CD4-positive, alpha-beta T cell treated with Interleukin-6 at 100 ng/mL for 8 hours (primary cell): ENCODE measurements at places on chromosomes 5 and 9.

DNA sequence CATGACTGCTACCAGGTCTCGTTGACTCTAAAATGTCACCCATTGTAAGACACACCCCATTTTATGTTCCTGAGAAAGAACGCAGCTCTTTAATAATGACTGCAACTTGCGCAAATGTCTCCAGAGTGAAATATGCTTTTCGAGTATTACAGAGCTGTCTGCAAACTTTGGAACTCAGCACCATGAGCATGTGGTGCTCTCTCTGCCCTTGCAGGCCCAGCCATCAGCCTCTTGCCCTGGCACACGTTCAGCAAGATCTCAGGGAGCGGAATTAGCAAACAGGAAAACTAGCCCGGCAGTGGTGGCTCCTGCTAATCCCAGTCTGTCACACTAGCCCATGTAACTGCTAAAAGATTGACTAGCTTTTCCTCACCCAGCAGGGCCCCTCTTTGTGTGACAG, 114.5 kb upstream of the SLC1A3 start:
- DNase-seq = no peak

DNA sequence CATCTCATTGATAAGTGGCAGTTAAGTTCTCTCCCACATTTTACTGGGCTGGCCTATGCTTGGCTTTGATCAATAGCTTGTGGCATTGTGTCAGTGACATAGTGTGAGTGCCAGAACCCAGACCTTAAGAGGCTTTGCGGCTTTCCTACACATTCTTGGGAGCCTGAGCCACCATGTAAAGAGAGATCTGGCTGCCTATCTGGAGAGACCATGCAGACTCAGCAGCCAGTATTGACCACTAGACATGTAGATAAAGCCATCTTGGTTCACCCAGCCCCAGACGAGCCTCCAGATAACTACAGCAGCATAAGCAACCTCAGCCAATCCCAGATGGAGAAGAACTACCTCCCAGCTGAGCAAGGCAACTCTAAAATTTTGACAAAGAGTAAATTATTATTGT, 28.6 kb downstream of the C9orf153 start:
- no peak for DNase-seq

GRCh38 chr5:108418197-108418596, 36.3 kb upstream of the FBXL17 start:
- DNase-seq = no peak

DNA sequence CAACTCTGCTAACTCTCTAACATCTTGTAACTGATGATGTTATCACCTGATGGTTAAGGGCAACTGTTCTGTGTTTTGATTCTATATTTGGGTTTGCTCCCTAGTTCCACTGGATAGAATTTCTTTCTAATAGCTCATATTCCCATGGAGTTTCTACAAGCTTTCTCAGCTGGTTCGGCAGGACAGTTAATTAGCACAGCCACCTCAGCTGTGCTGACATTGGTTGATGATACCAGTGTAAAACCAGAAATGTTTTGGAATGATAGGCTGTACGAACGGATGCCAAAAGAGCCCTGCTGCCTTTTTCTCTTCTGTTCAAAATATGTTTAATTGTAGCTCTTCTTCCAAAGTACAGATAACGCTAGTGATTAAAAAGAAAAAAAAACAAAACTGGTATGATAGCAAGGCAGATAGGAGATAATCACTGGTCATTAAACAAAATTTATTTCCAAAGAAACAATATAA, 440.5 kb upstream of the ZNF608 start:
- DNase-seq = no peak

DNA sequence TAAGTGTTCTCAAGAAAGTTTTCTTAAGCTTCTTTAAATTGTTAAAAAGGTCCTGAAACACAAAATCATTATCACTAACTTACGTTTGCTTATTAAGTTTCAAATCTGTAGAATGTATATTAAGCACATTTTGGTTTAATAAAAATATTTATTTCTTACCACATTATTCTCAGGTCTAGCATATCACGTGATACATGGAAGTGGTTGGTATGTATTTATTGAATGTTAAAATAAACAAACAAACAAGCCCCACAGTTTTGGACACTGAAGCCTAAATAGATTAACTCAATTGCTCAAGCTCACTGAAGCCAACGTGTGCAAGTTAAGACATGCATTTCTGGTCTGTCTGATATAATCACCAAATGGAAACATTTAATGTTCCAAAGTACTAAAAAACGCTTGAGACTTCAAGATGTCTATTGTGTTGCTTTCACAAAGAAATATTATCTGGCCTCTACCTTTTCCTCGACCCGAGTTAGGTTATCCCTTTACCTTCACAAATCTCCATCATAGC, 1136.9 kb downstream of the TAF11L14 start:
- no peak for DNase-seq

DNA sequence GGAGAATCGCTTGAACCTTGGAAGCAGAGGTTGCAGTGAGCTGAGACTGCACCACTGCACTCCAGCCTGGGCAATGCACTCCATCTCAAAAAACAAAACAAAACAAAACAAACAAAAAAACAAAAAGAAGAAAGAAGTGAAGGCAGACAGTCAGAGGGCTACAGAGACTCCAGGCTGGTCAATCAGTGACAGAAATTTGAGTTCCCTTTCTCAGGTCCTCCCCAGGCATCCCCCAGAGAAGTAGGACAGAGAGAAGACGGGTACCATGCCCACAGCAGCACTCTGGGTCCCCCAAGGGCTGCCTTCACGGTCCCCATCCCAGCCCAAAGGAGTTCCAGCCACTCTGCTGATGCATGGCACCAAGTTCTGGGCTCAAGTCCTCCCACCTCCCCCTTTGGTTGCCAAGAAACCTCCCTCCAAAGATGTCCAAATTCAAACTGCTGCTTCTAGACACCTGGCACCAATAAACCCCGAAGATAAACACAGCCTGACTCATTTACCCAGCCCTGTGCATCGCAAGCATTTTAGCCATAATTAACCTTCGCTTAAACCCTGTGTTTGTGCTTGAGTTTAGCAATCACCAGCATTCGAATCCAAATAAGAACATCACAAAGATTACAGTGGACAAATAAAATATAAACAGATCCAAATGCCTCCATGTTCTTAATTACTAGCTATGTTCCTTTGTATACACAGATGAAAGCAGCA, 24.0 kb downstream of the SEMA4D start:
- no peak for DNase-seq

DNA sequence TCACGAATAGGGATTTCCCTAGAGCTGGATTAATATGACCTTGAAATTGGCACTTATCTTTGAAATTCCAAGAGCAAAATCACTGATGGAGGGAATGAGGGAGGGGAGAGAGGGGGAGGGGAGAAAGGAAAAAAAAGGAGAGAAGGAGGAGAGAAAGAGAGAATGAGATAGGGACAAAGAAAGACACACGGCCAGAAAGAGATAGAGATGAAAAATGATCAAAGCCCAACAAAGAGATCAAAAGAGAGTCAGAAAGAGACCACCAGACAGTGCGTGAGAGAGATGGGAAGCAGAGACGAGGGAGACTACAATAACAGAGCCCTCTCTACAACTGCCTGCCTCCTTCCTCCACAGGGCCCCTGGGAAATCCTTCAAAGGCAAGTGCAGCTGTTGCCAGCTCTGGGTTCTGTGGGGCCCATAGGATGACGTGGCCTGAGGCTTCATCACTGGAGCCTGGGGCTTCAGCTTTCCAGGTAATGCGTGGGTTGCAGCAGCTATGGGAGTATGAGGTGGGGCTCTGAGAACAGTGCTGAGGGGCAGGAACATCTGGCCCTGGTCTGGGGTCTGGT, 58.3 kb upstream of the SHB start:
- no peak for DNase-seq

DNA sequence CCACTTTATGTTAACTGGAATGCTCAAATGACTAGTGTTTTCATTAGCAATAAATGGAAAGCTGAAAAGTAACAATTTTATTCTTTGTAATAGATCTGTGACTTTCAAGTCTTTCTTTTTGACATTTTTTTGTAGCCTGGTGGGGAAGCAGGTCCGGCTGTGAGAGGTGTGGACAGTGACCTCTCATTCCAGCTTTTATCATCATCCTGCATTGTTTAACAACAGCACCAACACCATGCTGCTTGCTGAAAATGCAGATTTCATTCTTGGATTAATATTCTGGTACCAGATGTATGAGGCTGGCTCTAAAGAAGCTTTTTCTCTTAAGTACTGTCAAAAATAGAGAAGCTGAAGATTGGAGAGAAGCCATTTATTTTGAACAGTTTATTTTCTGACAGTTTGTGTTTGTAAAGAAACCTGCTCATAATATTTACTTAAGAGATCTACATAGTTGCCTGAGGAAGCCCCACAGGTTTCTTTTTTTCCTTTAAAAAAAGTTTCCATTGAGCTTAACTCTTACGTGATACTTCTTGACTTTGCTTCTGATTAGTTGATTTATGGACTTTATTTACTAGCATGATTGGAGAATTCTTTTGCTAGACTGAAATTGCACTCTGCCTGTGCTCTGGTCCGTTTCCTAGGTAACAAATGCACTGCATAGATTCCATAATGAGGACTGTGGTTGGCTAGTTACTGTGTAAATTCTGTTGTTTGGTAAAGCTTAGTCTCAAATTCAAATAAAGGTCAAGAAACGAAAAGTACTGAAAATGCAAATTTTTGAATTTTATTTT, 3.4 kb downstream of the KIAA1958 start:
- no peak for DNase-seq

- DNase-seq = no peak
Measured at GRCh38 chr9:121538221-121538620, 38.6 kb upstream of the GGTA1 start.

DNA sequence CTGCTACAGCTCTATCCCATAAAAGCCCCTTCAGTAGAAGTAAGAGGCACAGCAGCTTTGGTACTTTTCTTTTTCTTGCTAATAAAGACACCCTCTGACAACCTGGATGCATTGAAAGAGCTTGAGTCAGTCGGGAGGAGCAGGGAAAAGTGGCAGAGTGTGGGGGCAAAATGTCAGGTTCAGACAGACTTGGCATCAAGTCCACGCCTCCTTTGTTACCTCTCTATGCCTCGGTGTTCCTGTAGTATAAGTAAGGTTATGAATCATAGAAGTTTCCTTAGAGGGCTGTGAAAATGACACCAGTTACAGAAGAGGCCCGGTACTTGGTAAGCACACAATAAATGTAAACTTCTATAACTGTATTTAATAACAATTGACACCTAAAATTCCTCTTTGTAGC, 133.9 kb downstream of the ESM1 start:
- DNase-seq = no peak

GRCh38 chr5:59725392-59725767, 168.1 kb downstream of the PDE4D start:
- no peak for DNase-seq

DNA sequence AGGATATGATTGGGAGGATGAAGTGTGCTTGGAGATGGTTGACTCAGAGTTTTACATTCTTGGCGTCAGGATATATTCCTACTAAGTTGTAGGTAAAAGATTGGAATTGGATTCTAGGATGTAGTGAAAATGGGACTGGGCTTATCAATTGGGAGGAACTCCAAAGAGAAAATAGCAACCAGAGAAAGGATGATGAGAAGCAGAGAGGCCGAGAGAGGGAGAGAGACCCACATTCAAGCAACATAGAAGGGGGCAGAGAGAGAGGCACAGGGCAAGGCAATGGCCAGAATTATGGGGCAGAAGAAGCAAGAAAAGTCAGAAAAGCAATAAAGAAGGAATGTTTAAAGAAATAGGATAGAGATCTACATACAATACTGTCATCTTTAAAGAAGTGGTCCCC, 217.9 kb upstream of the ACTBL2 start:
- no peak for DNase-seq

- no peak for DNase-seq
Measured at GRCh38 chr5:173645437-173645807, 29.0 kb upstream of the BOD1 start.

DNA sequence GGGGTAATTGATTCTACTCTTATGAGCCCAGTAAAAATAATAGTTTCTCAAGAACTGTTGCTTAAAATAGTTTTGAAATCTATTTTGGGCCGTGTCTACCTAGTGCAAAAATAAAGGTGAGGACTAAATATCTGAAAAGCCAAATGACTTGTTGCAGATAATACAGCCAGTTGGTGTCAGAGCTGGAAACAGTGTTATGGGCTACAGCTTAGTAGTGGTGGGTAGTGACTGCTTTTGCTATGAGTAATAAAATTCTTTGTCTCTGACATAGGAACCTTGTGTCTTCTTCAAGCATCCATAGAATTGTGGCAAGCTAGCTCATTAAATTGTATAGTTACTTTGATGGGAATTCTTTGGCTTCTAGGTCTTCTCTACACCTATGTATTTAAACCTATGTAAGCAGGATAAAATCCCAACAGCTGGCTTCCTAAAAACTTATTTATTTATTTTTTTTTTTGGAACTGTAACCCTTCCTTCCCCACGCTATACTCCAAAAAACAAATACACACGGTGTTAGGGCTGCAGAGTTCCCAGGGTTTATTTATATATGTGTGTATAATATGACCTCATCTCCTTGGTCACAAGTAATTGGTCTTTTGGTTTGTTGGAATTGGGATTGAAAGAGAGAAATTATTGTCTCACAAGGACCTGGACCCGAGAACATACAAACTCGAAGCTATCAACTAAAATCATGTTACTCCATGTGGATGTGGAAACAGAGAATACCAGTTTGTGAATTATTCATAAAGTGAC, 138.0 kb downstream of the NUDT12 start:
- DNase-seq = no peak

DNA sequence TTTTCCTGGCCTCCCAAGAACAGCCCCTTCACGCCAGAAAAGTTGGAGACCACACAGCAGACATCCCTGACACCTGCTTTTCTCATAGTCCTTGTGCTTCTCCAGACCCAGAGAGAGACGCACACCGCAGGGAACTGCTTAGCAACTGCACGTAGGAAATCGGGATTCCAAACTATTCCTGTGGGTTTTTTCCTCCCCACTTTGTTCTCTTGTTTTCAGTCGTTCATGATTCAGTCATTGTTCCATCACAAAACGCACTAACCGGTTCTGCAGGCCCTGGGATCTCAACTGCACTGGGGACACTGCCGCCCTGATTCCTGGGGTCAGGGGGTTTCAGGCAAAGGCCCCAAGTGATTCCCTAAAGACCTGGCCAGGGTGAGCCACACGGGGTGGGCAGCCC, 588.0 kb upstream of the KLF4 start:
- DNase-seq = no peak

DNA sequence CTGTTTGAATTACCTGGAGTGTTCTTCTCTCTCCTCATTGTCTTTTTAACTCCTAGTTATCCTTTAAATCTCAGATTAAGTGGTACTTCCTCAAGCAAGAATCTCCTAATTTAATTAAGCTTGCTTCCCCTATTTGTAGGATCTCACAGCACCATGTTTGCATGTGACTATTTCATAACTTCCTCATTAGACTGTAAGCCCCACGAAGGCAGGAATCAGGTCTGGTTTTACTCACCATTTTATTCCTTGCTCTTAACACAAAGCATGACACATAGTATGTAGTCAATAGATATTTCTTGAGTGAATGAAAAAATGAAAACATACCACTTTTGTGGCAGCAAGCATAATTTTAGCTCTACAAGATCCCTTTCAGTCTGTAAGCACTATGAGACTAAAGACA, 1.3 kb upstream of the ERMP1 start:
- DNase-seq = no peak

GRCh38 chr5:173108914-173109313, 35.4 kb upstream of the BNIP1 start:
- DNase-seq = no peak
